T-helper 2 cell (primary cell): ENCODE measurements at places on chromosomes 5 and 9.

DNA sequence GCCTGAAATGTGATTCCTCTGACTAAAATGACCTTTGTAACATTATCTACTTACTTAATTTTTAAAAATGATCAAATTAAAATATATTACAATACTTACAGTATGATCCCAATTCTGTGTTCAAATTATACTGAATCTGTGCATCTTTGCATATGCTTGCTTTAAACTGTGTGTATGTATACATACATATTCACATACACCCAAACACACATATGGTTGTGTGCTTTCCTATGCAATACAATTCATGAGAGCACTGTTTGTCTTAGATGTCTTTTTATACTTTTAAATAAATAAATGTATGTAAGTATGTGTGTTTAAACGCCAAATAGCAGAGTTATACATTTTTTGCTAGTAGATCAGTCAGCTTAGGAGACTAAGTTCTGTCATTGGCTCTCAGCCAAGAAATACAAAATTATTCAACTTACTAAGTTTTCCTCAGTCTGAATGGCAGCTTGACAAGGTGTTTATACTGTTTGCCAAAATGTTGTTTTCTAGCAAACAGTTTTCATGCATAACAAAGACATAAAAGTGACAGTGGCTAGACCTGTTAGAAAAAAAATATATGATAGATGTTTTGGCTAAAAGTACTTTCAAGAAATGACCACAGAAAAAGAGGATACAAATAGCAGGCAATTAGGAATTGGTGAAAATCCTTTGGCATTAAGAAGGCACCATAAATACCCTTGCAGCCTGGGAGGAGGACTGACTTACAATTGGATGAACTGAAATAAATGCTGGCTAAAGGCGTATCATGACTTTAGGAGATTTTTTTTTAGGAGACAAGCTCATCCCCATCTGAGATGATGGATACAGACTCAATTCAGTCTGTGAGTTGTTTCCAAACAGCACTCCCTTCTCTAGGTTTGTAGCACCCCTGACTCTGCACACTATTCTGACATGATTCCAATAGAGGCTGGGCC lies 7.9 kb downstream of the TICAM2 start:
- DNase-seq = no peak

DNA sequence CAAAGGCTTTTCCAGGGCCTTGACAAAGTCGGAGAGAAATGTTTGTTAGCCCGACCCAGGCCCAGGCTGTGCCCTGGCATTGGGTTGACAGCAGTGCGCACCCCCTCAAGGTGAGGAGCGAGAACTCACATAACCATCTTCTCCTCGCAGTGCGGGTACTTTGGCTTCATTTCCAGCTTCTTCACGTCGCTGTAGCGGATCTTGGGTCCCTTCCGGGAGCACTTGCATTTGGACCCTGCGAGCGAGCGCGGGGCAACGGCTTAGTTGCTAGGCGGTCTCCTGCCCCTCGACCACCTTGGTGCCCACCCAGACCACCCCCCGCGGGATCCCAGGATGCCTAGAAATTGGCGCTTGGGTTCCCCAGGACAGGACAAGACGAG lies 496 bp downstream of the CXCL14 start:
- DNase-seq = no peak

DNA sequence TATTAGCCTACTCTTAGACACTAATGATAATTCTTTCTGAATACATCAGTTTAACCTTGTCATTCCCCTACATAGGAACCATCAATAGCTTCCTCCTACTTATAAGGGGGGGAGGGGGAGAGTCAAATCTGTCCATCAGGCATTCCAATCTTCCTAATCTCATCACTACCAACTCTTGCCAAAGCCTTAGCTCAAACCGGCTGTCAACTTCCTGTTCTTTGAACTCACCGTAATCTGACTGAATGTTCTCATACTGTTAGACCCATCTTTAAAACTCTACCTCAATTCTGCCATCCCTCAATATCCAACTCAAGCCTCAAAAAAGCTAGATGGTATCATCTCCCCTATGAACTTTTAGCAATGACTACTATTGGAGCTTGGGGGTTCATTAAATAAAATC lies 41.9 kb upstream of the RNF38 start:
- DNase-seq = no peak

- DNase-seq = no peak
Observed at GRCh38 chr9:23587433-23587832, 238.6 kb downstream of the ELAVL2 start.

GRCh38 chr5:67971971-67972821 lies 243.4 kb upstream of the PIK3R1 start:
- no peak for DNase-seq
